GM12892 (cell line): ENCODE measurements at places on chromosomes 3 and 15.

DNA sequence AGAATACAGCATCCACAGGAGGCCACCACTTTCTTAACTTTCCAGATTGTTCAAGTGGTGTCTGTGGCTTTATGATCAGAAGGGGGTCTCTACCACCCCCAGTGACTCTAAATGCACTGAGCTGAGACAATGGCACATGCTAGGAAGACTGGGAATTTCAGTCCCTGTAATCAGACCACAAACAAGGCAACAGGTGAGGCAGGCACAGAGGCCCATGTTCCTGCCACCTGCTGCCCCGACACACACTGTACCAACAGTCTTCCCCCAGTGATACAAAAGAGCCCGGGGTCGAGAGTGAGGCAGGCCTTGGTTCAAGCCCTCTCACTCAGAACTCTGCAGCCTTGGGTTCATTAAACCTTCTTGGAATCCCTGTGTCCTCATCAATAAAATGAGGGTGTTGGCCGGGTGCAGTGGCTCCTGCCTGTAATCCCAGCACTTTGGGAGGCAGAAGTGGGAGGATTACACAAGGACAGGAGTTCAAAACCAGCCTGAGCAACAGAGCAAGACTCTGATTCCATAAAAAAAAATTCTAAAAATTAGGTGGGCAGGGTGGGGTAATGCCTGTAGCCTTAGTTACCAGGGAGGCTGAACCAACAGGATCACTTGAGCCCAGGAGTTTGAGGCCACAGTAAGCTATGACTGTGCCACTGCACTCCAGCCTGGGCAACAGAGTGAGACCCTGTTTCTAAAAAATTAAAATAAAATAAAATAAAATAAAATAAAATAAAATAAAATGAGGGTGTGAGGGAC lies 55.8 kb downstream of the ADCY5 start:
- no peak for DNase-seq

DNA sequence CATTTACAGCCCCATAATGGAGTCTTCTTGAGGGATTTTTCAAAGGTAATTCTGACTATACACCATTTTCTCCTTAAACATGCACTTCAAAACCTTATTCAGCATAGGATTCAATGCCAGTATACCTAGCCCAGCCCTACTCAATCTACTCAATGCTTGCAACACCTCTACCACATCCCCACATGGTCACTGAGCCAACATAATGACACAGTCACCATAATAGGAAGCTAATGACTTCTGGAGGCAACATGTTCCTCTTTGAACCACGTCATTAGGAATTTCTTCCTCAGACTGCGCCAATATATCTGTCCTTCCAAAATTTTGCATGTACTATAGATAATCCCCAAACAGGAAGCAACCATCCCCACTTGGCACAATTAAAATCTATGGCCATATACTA lies 153.9 kb upstream of the SETMAR start:
- DNase-seq = no peak

DNA sequence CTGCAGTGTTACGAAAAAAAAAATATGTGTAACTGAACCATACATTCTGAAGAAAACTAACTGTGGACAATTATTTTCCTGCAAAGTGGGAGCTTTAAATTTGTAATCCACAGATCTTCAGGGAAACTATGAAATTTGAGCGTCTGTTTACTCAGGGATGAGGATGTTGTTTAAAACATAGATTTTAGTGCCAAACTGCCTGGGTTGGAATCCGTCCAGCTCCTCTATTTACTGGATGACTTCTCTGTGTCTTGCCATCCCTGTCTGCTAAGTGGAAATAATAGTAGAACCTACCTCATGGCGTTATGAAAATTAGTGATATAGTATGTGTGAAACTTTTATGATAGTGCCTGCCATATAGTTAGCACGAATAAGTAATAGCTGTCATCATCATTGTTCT lies 666.5 kb downstream of the SQOR start:
- no peak for DNase-seq

- DNase-seq = no peak
Observed at GRCh38 chr3:3288255-3288654, 108.8 kb upstream of the CRBN start.

- no peak for DNase-seq
Observed at GRCh38 chr3:152497890-152498289, 229.2 kb downstream of the MBNL1 start.

- DNase-seq = no peak
Observed at GRCh38 chr15:100112636-100113305, 229.0 kb downstream of the ADAMTS17 start.
